ENCODE measurements at places on chromosomes 5 and 9.

- no peak for DNase-seq
These were observed 818.2 kb downstream of the TLR4 start for GRCh38 chr9:118522093-118523028.

- no peak for DNase-seq
These were observed at the start of gene CDH18 for GRCh38 chr5:19987612-19988361. Gene CDH18 (minus strand): TSS chr5:19988200. CDS start chr5:19838986, 149,214 bp downstream.

- peak; percentile 1 for DNase-seq
These were observed 17.8 kb downstream of the SLC38A9 start for GRCh38 chr5:55694152-55694830.

- DNase-seq, result no peak
These were observed 43.8 kb downstream of the STOM start for GRCh38 chr9:121326130-121326838.

DNA sequence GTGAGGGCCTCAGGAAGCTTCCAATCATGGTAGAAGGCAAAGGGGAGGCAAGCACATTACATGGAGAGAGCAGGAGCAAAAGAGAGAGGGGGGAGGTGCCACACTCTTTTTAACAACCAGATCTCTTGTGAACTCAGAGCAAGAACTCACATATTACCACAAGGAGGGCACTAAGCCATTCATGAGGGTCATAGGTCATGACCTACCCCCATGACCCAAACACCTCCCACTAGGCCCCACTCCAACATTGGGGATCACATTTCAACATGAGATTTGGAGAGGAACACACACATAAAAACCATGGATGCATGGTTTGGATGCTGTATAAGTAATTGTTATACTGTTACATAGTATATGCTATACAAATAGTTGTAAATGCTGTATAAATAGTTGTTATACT is 17.5 kb downstream of the POLK start:
- no peak for DNase-seq

- DNase-seq, result no peak
These were observed 44.6 kb upstream of the PIK3R1 start for GRCh38 chr5:68170826-68171558.

- DNase-seq, result no peak
These were observed 154.3 kb downstream of the GABRG2 start for GRCh38 chr5:162221910-162222309.

Data from NCI-H187 (cell line).